Activated CD4-positive, alpha-beta T cell treated with anti-CD3 and anti-CD28 coated beads, Interleukin-2, amount 50 U/mL, for 4 hours (primary cell): ENCODE measurements at places on chromosomes 1 and 21.

- DNase-seq: no peak
Measured at GRCh38 chr1:208475951-208476845, 232.0 kb upstream of the PLXNA2 start.

DNA sequence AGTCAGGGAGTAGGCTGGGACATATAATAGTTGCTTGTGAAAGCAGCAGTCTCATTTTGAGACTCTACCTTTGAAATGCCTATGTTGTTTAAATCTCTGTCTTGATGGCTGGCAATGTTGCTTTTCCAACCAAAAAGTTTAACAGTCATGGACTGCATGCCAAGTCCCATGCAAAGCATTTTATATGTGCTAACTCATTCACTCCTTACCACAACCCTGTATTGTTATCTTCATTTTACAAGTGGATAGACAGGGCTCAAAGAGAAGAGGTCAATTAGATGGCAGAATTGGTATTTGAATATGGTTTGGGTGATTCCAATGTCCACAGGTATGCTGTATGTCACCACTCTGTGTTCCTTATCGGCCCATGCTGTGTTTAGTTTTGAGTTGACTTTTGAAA is 331.4 kb upstream of the USP24 start:
- DNase-seq: no peak

GRCh38 chr1:242641461-242641860 is 117.0 kb upstream of the PLD5 start:
- DNase-seq: no peak

GRCh38 chr1:152752225-152752624 is 5.6 kb upstream of the KPRP start:
- DNase-seq: no peak

DNA sequence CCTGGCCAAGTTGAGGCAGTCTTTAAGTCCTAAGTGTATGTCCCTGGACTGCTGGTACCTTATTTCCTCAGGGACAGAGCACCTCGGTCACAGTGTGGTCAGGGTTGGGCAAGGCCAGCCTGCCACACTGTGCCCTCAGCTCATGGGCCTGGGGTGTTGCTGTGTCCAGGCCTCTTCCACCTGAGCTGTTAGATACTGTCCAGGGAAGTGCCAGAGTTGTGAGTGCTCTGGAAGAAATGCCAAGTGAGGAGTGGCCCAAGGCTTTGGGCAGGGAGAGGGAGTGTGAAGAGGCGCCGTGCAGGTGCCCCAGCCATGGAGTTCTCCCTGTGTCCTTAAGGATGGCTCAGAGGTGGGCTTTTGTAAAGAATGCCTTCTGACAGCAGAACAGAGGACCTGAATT is 15.3 kb downstream of the URB2 start:
- no peak for DNase-seq

DNA sequence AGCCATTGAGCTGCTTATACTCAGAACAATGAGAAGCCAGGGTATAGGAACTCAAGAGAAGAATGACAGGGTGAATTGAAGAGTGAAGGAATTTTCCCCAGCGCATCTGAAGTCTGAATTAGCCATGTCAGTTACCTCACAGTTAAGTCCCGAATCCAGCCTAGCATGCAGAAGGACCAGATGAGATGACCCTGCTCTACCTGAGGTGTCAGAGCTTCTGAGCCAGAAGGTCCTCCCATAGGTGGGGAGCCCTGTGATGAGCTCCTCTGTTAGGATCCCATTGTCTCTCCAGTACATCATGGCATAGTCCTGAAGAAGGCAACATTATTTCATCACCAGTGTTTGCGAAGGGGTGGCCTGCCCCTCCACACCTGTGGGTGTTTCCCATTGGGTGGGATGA is 68.2 kb downstream of the OVGP1 start:
- DNase-seq: no peak

GRCh38 chr1:81446000-81446669 is 354.6 kb upstream of the ADGRL2 start:
- DNase-seq: no peak

DNA sequence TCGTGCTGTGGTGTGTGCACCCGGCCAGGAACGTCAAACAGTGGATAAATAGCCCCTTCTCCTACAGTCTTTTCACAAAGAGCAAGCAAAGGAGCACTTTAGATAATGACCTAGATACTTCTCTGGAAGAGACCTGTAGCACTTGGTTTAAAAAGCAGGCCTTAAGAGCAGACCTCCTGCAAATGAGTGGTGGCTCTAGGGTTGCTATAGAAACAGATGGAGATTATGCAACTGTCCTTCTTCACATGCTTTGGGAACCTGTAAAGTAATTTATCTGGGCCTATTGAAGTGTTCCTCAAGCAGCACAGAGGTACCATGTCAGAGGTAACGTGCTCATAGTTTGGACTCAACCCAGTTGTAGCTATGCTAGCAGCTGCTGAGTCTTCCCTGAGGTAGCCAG is 208.2 kb upstream of the KIAA0040 start:
- no peak for DNase-seq

DNA sequence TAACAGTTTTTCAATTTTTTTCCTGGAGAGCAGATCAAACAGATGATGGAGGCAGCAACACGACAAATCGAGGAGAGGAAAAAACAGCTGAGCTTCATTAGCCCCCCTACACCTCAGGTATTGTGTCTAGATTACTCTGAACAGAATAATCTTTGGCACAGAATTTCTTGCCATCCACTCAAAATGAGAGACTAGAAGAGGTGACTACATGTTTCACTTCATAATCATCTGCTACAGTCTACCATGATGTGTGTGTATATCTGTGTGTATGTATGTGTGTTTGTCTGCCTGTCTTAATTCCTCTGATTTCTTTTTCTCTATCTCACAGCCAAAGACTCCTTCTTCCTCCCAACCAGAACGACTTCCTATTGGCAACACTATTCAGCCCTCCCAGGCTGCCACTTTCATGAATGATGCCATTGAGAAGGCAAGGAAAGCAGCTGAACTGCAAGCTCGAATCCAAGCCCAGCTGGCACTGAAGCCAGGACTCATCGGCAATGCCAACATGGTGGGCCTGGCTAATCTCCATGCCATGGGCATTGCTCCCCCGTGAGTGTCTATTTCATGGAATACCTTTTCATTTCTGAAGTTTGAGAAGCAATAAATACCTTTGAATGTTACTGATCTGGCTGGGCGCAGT is 11.4 kb downstream of the PRPF3 start:
- DNase-seq: no peak

GRCh38 chr1:19758227-19758830 is 41.4 kb downstream of the TMCO4 start:
- no peak for DNase-seq

DNA sequence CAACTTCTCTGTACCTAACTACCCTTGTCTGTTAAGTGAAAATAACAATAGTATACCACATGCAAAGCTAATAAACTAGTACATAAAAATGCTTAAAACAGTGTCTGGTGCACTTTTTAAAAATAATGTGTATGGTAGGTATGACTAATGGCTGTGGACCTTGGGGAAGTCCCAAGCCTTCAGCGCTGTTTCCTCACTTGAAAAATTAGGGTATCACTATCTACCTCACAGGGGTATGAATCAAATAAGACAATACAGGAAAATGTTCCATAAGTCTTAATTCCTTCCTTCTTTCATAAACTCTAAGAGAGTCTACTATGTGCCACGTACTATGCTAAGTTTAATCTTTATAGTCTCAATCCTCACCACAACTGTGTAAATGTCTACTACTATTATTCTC is 32.0 kb downstream of the EGLN1 start:
- DNase-seq: no peak

DNA sequence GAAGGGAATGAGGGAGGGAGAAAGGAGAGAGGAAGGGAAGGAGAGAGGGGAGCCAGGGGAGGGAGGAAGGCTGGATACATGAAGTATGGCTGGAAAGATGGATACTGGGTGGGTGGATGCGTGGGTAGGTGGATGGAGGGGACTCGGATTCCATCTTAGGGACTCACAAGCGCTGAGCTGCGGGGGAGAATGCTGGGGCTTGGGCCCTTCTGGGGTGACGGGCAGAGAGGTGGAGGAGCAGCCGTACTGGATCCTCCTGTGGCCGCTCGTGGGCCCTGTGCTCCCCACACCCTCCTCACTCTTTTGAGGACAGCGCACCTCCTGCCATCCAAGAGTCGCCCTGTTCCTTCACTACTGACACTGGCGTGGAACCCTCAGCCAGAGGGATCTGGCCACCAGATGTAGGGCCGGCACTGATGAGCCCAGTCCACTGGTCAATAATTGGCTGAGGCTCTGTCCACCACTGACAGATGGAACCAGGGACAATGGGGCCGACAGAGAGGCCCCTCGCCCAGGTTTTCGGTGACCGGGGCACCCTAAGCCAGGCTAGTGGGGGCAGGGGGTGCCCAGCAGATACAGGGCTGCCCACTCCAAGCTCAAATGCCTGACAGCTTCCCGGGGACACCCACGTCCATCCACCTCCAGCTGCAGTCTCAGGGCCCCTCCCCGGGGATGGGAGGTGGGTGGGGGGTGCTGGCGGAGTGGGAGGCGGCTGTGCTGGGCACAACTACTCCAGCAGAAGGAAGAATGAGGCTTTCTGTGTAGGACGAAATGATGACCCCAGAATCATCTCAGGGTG is 4.4 kb upstream of the ACTRT2 start:
- no peak for DNase-seq

DNA sequence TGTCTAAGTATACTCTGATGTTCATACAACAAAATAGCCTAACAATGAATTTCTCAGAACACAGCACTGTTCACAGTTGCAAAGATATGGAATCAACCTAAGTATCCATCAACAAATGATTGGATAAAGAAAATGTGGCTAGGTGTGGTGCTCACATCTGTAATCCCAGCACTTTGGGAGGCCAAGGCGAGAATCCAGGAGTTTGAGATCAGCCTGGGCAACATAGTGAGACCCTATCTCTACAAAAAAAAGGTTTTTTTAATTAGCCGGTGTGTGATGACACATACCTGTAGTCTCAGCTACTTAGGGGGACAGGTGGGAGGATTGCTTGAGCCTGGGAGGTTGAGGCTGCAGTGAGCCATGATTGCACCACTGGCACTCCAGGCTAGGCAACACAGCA is 10.7 kb downstream of the IFNAR2 start:
- no peak for DNase-seq

DNA sequence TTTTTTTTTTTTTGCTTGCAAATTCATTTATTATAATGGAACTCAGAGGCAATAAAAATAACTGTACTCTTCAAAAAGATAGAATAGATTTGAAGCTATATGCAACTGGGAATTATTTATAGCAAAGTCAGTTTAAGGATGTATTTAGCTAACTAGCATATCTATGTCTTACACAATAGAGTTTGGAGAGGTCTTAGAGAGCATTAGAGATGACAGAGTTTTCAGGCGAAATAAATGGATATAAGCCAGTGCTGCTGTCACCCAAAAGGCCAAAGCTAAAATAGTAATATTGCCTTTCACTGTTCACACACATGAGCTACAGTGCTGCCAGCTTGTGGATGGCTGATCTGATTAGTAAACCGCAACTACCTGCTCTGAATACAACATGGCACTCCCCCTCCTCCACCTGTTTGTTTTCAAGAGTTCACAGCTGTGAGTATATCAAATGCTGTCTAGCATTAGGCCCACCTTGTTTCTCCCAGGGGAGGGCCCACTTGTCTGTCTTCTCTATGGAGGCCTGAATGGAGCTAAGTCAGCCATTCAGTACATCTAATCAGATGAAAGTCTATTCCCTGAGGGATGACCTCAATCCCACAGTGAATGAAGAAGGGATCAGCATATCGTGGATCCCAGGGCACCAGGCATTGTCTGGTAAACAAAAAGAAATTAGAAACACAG is 25.2 kb upstream of the SSX2IP start:
- DNase-seq: no peak

DNA sequence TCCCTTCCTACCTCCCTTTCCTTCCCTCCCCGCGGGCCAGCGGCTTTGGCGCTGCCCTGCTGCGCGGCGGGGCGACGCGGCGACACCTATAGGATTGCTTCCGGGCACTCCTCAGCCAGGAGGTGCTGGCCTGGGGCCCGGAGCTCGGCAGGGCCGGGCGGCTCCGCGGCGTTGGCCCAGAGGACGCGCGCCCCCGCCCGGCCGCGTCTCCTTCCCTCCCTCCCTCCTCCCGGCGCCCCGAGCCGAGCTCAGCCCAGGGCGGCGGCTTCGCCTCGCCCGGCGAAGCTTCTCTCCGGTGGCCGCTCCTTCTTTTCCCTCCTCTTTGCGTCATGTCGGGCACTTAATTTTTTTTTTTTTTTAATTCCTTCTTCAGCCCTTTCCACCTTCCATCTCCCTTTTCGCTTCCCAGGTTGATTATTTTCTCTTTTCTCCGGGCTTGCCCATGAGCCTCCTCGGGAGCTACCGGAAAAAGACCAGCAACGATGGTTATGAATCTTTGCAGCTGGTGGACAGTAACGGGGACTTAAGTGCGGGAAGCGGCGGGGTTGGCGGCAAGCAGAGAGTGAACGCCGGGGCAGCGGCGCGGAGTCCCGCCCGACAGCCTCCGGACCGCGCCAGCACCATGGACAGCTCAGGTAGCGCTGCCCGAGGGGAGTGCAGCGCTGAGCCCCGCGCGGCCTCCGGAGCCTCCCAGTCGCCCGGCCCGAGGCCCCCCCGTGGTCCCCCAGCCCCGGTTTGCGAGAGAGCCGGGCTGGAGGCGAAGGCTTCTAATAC is at the start of gene DNAJC6:
DNAJC6 (plus strand) TSS at position 240 of the 774 bp plus-strand sequence; CDS start at position 443, 203 bp downstream.
- peak; percentile 11 for DNase-seq

DNA sequence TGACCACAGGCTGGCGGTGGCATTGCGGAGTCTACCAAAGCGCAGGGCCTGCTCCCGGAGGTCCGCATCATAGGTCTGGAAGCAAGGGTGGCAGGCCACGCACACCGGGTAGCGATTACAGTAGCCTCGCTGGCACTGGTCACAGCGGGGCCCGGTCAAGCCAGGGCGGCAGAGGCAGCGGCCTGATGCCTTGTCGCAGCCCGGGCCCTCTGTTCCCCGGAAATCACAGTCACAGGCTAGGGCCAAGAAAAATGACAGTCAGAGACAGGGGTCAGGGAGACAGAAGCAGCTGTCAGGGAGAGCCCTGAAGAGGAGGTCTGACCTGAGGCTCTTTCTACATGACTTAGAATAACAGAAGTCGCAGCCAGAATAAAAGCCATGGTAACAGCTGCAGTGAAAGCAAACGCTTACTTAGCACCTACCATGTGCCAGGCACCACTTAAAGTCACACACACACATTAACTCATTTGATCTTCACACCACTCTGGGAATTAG is 26.4 kb downstream of the LAMB3 start:
- DNase-seq: no peak

DNA sequence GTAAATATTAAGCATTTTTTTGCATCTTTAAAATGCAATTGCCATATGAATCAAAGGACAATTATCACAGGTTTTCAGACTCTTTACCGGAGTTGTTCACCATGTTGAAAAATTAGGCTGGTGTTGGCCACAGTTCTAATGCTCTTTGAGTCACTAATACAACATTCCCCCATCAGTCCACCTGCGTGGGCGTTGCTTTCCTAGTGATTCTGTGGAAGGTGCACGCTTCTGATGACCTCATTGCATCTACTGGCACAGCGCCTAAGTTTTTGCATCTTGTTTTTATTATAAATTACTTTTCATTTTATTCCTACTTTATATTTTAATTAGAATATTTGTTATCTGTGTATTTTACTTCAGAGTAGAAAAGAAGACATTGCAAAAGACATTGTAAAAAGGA is 4.7 kb upstream of the F5 start:
- no peak for DNase-seq

DNA sequence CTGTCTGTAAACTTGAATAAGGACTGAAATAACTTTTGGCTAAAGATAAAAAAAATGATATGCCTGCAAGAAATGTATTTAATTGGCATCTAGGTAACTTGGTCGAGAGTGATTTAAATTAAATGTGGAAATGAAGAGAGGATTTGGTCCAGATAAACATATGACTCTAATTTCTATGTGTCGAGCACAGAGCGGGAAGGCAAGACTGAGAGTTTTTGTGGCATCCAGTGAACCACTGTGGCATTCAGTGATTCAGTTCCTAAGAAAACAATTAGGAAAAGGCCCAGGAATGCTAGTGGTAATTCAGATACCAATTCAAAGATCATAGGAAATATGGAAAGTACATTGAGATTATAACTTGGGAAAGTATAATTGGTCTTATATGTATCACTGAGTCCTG is 39.6 kb downstream of the PDE4B start:
- no peak for DNase-seq
